ENCODE measurements at places on chromosomes 7 and 10.

DNA sequence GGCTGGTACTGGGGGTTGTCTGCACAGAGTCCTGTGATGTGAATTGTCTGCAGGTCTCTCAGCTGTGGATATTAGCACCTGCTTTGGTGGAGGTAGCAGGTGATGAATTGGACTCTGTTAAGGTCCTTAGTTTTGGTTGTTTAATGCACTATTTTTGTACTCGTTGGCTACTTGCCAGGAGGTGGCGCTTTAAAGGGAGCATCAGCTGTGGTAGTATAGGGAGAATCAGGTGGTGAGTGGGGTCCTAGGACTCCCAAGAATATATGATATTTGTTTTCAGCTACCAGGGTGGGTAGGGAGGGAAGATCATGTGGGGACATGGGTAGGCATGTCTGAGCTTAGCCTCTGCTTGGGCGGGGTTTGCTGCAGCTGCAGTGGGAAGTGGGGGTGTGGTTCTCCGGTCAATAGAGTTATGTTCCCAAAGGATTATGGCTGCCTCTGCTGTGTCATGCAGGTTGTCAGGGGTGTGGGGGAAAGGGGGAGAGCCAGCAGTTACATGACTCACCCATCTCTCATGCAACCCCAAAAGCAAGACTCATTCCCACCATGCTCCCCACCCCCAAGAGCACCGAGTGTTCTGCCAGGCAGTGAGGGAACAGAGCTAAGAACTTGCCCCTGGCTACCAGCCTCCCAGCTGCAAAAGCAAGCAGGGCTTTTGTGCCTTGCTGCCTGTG is 53.7 kb upstream of the ZNF273 start:
- no peak for DNase-seq

- DNase-seq: no peak
Measured at GRCh38 chr10:30781670-30782121, 152.1 kb upstream of the LYZL2 start.

DNA sequence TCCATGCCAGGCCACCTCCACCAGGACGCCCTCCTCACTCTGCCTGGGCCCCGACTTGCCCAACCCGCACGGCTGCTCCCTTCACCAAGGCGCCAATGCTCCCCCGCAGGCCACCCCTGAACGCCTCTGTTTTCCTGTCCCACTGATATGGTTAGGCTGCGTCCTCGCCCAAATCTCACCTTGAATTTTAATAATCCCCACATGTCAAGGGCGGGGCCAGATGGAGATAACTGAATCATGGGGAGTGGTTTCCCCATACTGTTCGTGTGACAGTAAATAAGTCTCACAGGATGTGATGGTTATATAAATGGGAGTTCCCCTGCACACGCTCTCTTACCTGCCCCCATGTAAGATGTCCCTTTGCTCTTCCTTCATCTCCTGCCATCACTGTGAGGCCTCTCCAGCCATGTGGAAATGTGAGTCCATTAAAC is 29.8 kb downstream of the RSU1 start:
- no peak for DNase-seq

- DNase-seq: no peak
Measured at GRCh38 chr10:103042129-103042528, 124.0 kb downstream of the CNNM2 start.

DNA sequence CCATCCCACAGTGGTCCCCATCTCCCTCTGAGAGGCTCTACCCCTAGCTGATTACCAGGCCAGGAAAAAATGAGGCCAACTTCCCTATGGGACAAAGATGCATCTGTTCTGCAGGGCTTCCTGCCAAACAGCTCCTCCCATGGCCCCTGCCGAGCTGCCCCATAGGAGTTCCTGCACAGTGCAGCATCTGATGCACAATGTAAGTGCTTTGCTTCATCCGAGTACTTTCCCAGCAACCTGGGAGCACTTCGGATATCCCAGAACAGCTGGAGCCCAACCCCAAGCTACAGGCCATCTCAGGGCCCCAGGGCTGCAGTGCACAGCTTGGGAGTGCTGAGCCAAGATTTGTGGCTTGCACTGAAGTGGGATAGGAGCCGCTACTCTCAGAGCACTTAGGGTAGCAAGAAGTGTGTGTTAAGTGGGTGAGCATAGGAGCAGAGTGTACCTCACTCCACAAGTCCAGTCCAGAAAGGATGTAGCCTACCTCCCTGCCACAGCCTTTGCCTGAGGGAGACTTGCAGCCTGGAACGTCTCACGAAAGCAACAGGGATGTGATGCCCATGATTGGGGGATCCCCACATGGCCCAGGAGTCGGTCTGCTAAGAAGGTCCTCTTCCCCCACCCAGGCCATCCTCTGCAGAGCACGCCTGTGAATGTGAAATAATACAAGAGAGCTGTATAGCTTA is 209.6 kb upstream of the VWC2 start:
- DNase-seq: no peak

GRCh38 chr10:75550191-75550590 is 118.8 kb downstream of the LRMDA start:
- DNase-seq: no peak

DNA sequence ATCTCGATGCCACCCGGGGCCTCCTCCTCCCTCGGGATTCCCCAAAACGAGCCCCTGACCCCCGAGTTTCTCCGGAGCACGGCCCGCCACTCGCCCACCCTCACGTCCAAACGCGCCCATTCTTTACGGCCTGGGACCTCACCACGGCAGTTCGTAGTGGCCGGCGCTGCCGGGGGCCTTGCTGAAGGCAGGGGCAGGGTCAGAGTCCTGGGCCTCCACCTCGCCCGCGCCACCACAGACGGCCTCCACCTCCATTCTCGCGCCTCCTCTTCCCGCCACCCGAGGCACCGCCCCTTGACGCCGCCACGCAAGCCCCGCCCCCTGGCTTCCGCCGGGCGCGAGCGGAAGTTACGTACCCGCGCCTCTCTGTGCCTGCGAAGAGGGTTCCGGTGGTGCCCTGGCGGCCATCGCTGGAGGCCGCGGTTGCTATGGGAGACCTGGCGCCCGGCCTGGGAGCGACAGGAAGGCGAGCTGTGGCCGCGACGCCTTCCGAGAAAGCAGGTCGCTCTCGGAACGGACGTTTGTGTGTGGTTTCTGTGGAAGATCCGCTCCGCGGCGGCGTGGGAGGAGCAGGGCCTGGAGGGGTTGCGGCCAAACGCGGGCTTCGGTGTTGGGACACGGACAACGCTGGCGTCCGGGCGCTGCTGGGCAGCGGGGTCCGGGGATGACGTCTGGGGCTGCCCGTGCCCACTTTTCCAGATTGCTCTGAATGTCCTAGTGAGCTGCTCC is at the start of gene RFC2:
RFC2 (minus strand) TSS at position 271 of the 729 bp plus-strand sequence; CDS start at position 255, 16 bp downstream.
- peak; percentile 90 for DNase-seq

- no peak for DNase-seq
Measured at GRCh38 chr10:35887685-35888084, 245.6 kb upstream of the FZD8 start.

- no peak for DNase-seq
Measured at GRCh38 chr10:110755781-110756180, 111.6 kb downstream of the RBM20 start.

DNA sequence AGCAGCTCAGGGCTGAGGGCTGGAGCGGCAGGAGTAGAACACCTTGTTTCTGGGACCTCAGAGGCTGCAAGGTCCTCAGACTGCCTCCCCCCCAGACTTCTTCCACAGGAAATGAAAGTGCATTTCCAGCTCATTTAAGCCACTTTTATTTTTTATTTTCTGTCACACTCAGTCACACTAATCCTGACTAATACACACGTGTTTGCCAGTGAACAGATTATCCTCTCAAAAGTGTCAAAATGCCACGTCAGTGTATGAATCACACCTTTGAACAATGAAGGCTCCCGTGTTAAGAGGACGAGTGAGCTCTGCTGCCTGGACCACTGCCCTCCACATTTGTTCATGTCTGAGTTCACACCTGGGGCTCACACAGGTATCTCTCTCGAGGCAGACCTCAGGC is 488.5 kb downstream of the DNAJB6 start:
- DNase-seq: no peak

GRCh38 chr10:65518379-65518778 is 1407.5 kb upstream of the LRRTM3 start:
- no peak for DNase-seq

DNA sequence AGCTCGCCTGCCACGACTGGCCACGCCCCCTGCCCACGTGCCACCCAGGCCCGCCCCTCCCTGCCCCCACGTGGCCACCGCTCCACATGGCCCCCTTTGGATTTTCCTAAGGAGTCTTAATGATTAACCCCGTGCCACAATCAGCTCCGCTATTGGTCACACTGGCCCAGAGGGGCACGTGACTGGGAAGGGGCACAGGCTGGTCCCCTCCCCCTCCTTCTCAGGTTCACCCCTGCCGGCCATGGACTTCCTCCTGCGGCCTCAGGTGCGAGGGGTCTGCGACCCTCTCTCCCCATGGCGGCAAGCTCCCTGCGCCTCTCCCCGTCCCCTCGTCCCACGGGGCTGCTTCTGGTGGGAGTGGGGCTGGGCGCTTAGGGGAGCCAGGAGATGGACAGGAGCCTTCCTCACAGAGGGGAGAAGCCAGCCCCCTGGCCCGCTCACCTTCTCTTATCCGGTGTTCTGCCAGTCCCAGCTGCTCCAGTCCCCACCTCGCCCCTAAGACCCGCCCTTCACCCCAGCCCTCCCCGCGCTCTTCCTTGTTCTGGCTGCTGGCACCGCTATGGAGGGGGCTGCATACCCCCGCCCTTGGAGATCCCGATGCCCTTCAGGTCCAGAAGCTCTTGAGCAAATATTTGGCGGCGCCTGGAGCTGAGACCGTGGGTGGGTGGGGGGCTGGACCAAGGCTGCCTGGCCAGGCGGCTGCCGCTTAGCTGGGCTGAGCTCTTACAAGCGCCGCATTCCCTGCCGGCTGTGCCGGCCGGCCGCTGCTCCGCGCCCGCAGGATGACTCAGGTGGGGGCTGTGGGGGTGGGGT is 3.2 kb downstream of the SLC4A2 start:
- DNase-seq: no peak

- no peak for DNase-seq
Measured at GRCh38 chr10:113665806-113666354, 2.0 kb upstream of the NRAP start.

- DNase-seq: no peak
Measured at GRCh38 chr7:8629504-8629903, 196.1 kb downstream of the NXPH1 start.

- DNase-seq: no peak
Measured at GRCh38 chr7:25521236-25521635, 292.9 kb upstream of the NPVF start.

- DNase-seq: no peak
Measured at GRCh38 chr7:103338864-103339263, 5.7 kb downstream of the DNAJC2 start.

DNA sequence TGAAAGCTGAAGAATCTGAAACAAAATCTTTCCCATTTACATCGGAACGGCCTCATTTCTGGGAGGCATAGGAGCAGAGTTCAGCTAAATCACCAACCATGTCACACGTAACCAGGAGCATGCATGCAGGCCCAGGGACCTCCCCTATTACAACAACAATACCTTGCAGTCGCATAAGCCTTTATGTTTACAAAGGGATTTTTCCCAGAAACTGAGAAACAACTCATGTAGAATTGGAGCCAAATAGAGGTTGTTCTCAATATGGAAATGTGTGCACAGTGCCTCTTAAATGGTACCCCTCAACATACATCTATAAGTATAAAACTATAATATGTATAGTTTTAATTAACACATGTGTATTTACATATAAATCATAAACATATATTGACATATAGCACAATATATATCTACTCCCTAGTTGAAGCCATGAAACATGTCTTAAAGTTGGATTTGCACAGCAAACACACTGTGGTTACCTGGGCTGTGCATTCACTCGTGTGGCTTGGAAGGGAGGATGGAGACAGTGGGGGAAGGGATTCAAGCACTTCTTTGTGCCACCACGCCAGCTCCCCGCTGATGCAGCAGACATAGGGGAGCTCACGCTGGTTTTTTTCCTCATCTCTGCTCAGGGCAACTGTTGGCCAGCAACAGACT is 35.0 kb upstream of the DGKI start:
- DNase-seq: no peak

GRCh38 chr7:36013246-36014014 is 139.6 kb upstream of the EEPD1 start:
- DNase-seq: no peak

- no peak for DNase-seq
Measured at GRCh38 chr10:77201135-77202106, 436.2 kb downstream of the KCNMA1 start.

- DNase-seq: no peak
Measured at GRCh38 chr10:51718804-51719291, 19.5 kb upstream of the CSTF2T start.

GRCh38 chr10:43187213-43187612 is 49.0 kb downstream of the CSGALNACT2 start:
- DNase-seq: no peak

DNA sequence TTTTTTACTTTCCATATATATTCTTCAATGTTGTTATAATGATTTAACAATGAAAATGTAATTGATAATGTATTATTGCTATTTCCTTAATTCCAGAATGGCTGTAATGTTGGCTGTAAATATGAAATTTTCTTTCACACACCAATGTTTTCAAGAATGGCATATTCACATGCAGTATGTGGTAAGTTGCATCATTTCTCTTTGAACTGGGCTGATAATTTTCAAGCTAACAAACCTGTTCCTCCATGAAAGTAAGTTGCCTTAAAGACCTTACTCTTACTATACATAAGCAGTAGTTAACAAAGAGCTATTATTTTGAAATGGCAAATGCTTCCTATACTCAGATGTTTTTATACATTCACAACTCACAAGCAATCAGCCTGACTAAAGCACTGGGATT is 154.5 kb downstream of the TMEM168 start:
- no peak for DNase-seq

Data from SW 1271 (cell line).